ENCODE measurements at places on chromosomes 1 and 21. TPM values are rescaled to one million over a fixed set of nuclear protein-coding genes. Genes with fewer than 3 reads are reported as not detected.

Gene CXADR
- polyA plus RNA-seq, result 3.8 TPM

DNA sequence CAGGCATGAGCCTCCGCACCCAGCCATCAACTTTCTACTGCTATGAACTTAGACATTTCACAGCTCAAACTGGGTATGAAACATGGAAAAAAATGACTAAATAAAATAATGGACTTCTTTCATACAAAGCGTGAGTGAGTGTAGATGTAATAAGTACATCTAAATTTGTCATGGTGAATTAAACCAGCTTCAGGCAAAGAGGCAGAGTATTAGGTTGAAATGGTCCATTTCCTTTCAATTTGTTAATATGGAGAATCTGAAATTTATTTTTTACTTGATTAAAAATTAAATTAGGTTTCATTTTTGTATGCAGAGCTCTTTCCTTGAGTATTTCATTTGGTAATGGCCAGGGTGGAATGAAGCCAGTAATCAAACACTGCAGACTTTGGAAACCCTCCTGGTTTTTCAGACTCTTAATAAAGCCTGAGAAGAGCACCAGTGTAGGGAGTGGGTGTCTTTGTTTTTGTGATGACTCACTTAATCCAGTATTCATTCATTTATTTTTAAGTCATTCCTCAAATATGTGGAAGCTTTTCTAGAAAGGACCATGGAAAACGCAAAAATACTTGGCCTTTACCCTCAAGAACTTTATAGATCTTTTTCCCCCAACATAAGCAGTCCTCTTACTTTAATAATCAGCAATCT, 49.2 kb downstream of the ALG14 start:
- no peak for DNase-seq

- DNase-seq, result no peak
Observed at GRCh38 chr1:217105437-217105836, 382.2 kb upstream of the ESRRG start.

- DNase-seq, result peak; percentile 90
Observed at GRCh38 chr1:12232221-12232620, 2.4 kb downstream of the VPS13D start.

DNA sequence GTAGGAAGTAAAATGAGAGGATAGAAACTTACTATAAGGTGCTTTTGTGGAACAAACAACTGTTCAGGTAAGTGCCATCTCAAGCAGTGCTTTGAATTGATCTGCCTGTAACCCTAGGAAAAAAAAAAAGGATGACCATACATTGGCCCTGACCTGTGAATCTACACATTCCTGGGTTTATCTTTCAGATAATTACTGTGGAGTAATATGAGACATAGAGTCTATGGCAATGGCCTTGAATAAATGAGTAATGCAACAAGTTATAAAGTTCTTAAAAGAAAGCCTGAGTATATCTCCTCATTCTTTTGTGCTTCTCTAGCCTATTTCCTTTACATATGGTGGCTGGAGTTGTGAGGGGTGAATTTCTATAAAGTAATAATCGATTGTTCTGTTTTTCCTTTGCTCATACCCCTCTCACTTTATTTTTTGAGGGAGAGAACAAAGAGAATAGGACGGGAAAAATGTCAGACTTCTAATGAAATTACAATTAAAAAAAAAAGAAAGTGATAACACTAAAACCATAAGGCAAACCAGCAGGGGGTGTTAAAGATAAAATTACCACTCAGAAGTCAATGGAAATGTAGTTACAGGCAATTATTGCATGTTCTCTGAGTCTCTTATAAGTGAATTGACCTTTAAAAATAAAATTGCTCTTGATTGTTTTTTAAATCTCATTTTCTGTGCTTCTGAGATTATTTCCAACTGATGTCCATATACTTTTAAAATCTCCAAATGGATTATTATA, 12.4 kb upstream of the ATP1A1 start:
- DNase-seq, result no peak
